ENCODE measurements at places on chromosomes 4 and X.
A peak's percentile ranks its signal among the peaks of the same experiment; 100 is the strongest.

DNA sequence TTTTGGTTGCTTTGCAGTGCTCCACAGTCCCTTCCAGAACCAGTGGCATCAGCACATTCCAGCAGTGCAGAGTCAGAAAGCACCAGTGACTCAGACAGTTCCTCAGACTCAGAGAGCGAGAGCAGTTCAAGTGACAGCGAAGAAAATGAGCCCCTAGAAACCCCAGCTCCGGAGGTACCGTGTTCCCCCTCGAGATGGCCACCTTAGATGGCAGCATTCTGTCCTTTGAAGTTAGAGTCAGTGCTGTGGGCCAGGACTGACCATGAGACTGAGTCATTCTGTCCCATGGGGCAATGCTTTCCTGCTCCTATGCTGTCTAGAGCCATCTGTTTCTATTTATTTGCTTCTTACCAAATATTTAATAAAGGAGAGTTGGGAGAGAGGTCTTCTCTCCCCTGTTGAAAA is 112.3 kb downstream of the KLHL8 start:
- no peak for DNase-seq

- no peak for DNase-seq
Observed at GRCh38 chr4:158814636-158815330, 46.0 kb downstream of the FNIP2 start.

DNA sequence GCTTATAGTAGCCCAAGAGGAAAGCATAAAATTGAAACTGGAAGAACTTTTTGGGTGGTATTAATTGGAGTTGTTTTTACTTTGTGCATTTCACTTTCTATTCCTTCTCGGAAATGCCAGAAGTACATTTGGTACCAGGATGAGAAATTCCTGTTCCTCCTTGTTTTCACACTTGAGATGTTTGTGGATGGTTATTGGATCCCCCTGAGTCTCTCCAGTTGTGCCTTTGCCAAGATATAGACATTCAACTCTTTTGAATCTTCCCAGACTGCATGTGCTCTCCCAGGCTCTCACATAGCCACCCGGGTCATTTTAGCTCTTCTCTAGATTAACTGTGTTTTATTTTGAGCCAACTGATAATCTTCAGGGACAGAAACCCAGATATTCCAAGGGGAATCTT is 120.5 kb downstream of the AFF1 start:
- DNase-seq: no peak

GRCh38 chr4:13903901-13904300 is 276.4 kb upstream of the BOD1L1 start:
- DNase-seq: no peak

- DNase-seq: no peak
Observed at GRCh38 chr4:73705721-73706120, 34.6 kb upstream of the CXCL8 start.

GRCh38 chrX:48761674-48762471 is at the start of gene GLOD5:
TSS of gene GLOD5 (plus strand) at chrX:48761747. CDS start at chrX:48761791, 44 bp downstream.
- DNase-seq: no peak

DNA sequence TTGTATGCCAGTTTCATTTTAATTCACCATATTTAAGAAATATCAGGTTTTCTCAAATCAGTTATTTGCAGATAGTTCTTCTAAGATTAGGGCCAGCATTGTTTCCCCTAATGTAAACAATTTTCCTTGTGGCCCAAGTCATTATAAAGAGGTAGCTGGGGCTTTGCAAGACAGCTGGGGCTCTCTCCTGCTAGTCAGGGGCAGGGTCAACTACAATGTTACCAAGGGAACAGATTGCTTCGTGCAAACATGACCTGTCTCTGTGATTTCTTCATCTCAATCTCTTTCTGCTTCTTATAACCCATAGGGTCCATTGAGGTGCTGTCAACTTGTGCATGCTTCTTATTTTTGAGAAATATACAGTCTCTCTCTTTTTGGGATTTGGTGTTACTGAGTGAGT is 12.1 kb downstream of the ARMCX6 start:
- DNase-seq: no peak

DNA sequence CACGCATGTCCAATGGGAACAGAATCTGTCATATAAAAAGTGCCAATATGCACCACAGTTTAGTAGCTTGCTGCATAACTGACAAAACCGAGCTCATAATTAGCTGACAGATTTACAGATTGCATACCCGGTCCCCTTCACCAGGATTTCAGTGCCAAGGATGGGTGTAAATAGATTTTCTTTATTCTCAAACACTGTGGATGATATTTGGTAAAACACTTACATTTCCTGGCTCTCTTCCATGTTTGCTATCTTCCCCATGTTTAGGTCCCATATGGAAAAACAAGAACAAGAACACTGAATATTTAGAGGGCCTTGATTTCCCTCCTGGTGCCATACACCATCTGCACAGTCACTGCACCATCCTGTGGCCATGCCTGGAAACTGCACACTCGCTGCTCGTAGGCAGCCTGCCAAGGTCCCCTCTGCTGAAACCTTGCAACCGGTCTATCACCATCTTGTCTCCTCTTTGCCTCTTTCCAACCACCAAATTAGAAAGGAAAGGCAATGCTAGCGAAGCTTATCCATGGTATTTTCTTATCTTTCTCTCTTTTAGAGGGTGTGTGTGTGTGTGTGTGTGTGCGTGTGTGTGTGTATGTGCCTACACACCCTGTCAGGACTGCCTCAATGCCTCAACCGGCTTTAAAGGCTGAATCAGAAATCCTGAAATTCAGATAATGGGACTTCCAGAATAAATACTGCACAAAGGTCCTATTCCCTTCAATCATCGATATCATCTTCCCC is 124.2 kb upstream of the MBNL3 start:
- DNase-seq: peak; percentile 14

GRCh38 chrX:49947781-49948180 is 25.4 kb downstream of the CLCN5 start:
- DNase-seq: no peak
